ENCODE measurements at places on chromosomes 4 and X.

- no peak for DNase-seq
Observed at GRCh38 chr4:52842792-52843191, 19.3 kb upstream of the RASL11B start.

GRCh38 chrX:129771266-129771995, 8.3 kb upstream of the SASH3 start:
- DNase-seq: no peak

- no peak for DNase-seq
Observed at GRCh38 chrX:123688524-123688923, 44.3 kb downstream of the THOC2 start.

GRCh38 chr4:22021106-22021505, 72.5 kb upstream of the KCNIP4 start:
- DNase-seq: no peak

GRCh38 chr4:182354867-182355266, 111.7 kb downstream of the TENM3 start:
- no peak for DNase-seq

GRCh38 chrX:148070504-148070877, 89.4 kb downstream of the FMR1NB start:
- DNase-seq: no peak

DNA sequence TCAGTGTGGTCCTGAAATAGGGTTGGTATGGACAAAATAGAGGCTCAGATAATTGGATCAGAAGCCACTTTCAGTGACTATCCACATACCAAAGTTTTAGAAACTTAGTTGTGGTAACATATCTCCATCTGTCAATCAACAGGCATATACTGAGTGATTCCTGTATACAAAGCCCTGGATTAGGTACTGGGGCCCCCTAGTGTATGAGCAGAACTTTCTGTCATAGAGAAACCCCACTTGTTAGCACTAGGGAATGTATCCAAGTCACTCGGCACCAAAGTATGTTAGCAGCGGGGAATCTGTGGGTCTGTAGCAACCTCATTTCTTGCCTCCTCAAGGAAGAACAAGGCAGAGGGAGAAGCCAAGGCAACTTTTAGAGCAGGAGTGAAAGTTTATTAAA, 50.7 kb downstream of the MAP7D3 start:
- DNase-seq: peak; percentile 33

GRCh38 chr4:169652535-169652934, 32.2 kb downstream of the CLCN3 start:
- no peak for DNase-seq

GRCh38 chr4:116361790-116362189, 723.6 kb downstream of the TRAM1L1 start:
- DNase-seq: no peak

GRCh38 chrX:44003975-44004374, 30.8 kb upstream of the NDP start:
- peak; percentile 38 for DNase-seq

GRCh38 chr4:75172551-75172950, 239.6 kb downstream of the PARM1 start:
- DNase-seq: no peak

DNA sequence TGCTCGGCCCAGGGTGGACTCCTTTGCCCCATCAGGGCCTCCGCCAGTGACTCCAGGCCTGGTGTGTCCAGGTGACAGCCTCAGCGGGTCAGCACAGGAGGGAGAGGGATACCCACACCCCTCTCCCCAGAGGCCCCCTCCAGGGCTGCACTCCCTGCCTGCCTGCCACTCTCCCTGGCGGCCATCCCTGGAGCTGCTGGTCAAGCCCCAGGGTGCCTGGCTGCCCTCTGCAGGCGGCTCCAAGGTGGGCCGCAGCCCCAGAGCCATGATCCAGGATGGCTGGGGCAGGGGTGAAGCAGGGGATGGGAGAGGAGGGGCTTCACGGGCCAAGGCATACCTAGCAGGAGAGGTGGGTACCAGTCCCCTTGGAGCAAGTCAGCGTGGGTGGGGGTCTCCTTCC, 3.8 kb downstream of the FGFRL1 start:
- no peak for DNase-seq

GRCh38 chrX:23251043-23251442, 83.6 kb upstream of the PTCHD1 start:
- DNase-seq: no peak

GRCh38 chr4:85783483-85783882, 308.5 kb downstream of the ARHGAP24 start:
- peak; percentile 85 for DNase-seq

- DNase-seq: no peak
Observed at GRCh38 chr4:144179152-144179739, 38.7 kb upstream of the GYPA start.

DNA sequence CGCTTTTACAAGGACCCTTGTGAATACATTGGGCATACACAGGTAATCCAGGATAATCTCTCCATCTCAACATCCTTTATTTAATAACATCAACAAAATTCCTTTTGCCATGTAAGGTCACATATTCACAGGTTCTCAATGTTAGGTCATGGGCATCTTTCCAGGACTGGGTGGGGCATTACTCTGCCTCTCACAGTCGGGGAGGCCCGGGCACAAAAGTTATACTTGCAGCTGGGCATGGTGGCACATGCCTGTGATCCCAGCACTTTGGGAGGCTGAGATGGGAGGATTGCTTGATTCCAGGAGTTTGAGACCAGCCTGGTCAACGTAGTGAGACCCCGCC, 93.7 kb upstream of the AP1S2 start:
- DNase-seq: no peak

DNA sequence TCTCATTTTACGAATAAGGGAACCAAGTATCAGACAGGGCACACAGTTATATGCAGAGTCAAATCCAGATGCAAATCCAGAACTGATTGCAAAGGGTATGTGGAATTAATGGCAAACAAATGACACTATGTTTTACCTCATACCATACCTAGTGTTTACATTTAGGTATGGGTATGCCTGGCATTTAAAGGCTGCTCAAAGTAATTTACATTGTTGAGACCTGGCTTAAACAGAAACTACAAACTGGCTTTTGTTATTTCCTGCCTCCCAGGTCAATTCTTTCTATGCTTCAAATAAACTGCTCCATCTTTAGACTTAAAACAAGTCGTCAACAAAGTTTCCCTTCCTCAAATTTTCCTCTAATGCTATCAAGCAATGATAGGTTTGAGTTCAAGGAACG, 33.7 kb downstream of the ANKRD17 start:
- DNase-seq: no peak

GRCh38 chr4:75623026-75623425, 7.3 kb downstream of the CDKL2 start:
- no peak for DNase-seq

- DNase-seq: peak; percentile 82
Observed at GRCh38 chr4:121696170-121696580, 605 bp downstream of the ANXA5 start.

GRCh38 chrX:123830309-123830708, 29.5 kb upstream of the XIAP start:
- peak; percentile 99 for DNase-seq

DNA sequence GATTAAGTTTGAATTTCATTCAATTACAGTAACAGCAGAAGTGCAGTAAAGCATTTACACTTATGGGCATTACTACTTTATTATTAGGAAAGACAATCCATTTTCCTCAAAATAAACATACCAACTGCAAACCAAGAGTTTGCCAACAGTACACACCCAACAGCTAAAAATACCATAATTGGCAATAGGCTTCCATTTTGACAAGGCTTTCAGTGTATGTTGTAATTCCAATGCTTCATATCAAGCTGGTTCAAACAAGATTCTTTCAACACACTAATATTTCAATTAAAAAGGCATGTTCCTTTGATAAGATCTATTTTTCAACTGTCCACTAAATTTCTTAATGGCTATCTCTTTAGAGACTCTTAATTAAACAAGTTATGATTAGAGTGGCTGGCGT, 12.1 kb downstream of the EIF1AX start:
- no peak for DNase-seq

GRCh38 chrX:4094926-4095325, 381.5 kb upstream of the PRKX start:
- DNase-seq: no peak

DNA sequence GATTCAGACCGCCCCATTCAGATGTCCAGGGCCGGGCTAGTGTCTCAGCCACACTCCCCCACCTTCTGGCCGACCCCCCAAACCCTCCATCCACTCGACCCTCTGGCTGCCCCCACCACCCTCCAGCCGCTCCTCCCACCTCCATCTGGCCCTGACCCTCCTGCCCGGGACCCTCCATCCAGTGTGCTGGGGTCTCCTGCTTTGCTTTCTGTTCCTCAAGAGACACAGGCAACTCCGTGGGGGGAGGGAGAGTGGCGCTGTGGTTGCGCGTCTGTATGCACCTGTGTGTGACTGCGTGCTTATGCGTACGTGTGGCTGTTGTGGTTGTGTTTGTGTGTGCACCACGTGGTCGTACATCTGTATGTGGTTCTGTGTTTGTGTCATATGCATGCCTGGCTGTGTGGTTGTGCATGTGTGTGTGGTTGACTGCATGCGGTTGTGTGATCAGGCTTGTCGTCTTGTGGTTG, 33.3 kb downstream of the CPLX1 start:
- DNase-seq: no peak

DNA sequence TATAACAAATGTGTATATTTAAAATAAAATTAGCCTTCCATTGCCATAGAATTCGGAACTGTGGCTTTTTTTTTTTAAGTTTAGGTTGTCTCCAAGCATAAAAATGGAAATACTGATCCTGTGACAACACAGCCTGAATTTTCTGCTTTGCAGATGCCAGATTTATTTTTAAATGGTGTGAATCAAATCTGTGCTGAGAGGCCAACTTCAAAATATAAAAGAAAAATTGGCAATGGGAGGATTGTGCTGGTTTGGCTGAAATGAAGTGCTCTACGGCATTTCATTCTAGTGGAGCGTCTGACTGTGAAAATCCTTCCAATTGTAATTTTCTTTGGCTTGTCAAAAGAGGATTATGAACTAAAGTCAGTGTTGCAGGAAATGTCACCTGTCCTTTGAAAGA, 580.3 kb upstream of the ZFP42 start:
- no peak for DNase-seq

- peak; percentile 20 for DNase-seq
Observed at GRCh38 chr4:1075809-1076699, 37.3 kb downstream of the RNF212 start.

DNA sequence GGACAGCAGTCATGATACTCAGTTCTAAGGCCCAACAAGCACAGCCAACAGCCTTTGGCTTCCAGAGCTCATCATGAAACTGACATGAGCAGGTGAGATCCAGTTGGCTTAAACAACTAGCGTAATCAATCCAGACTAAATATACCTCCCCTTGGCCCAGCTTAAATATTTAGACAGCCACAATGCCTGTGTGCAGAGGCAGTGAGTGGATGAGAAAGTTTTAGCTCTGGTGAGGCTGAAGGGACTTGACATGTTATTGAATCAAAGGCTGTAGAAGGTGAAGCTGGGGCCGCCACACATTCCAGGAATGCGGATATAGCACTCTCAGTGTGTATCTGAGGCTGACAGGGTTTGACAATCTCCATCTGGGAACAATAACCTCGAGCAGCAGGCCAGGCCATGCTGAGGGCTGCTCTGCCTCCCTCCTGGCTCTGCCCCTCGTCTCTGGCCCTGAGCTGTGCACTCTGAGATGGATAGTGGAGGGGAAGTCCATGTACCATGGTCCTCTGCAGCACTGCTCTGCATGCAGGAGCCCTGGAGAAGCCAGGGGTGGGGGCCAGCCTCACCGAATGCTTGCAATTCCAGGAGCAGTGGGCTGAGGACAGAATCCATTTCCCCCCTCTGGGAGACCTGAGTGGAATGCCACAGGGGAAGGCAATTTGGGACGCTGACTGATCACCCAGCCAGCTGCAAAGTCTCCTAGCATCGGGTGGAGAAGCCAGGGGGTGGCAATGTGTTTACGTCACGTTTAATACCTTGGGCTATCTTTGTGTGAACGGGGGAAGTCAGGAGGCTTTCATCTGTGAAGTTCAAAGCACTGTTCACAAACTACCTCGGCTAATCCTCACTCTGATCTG, 37.3 kb upstream of the RASL11B start:
- peak; percentile 96 for DNase-seq

- peak; percentile 79 for DNase-seq
Observed at GRCh38 chr4:7034262-7035081, 8.7 kb upstream of the TADA2B start.

GRCh38 chrX:35726176-35726575, 72.0 kb upstream of the MAGEB16 start:
- DNase-seq: peak; percentile 40

Data from kidney tubule cell (primary cell).